ENCODE measurements at places on chromosomes 3 and 15. TPM values are rescaled to one million over a fixed set of nuclear protein-coding genes. Genes with fewer than 3 reads are reported as not detected.

- peak; percentile 20 for DNase-seq
- no peak overlapping the region for H3K27ac ChIP-seq
- no peaks in the 10 kb centered on the region for H3K27me3 ChIP-seq
- no peaks in the 10 kb centered on the region for H3K36me3 ChIP-seq
- no peak overlapping the region for H3K4me3 ChIP-seq
Measured at GRCh38 chr15:69311319-69311721, 12.6 kb downstream of the PAQR5 start.

DNA sequence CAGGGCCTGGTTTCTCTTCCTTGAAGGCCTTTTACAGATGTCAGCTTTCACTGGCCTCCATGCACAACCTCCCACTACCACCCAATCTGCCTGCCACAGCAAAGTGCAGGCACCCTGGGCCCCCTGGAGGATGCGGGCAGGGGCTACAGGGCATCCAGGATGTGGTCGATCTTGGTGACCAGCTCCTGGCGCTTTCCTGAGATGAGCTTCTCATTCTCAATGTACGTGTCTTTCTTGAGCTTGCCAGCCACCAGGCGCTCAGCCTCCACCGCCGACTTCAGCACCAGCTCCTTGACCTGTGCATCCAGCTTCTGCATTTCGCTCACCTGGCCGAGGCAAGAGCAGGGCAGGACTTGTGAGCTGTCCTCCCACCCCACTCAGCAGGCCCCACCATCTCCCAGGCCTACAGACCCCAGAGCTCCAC lies 30.3 kb downstream of the RPN1 start:
- H3K27me3 ChIP-seq, result no peaks in the 10 kb centered on the region
- peaks cover 29% of the 10 kb centered on the region for H3K4me1 ChIP-seq
- DNase-seq, result no peak
- H3K36me3 ChIP-seq, result peaks cover 29% of the 10 kb centered on the region

DNA sequence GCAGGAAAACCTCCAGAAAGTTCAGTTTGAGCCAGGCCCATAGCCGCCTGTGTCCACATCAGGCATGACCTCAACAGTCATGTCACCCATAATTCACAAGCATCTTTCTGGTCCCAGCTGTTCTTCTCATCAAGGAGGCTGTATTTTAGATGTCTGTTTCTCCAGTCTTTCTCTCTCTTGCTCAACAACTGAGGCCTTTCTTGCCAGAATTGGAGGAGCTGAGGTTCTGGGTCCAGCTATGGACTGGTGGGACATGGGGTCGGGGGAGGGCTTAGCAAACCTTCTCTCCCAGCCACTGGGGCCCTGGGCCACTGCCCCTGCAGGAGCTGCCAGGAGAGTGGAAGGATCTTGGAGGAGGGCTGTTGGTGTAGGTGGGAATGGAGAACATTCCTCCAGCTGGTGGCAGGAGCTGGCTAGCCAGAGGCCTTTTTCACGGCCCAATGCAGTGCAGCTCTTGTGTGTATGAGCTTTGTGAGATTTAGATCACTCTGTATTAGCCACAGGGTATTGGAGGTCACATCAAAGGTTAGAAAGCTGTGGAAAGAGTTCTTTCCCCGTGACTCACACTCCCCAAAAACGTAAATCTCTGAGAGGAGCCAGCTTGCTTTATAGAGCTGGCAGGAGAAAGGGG lies 23.5 kb downstream of the MAGEF1 start:
- H3K27ac ChIP-seq, result no peak overlapping the region
- peak; percentile 85 for DNase-seq
- peaks cover 23% of the 10 kb centered on the region for H3K4me1 ChIP-seq
- no peaks in the 10 kb centered on the region for H3K36me3 ChIP-seq
- H3K4me3 ChIP-seq, result no peak overlapping the region

- H3K36me3 ChIP-seq, result no peaks in the 10 kb centered on the region
- no peak for DNase-seq
- no peaks in the 10 kb centered on the region for H3K4me1 ChIP-seq
- no peaks in the 10 kb centered on the region for H3K27me3 ChIP-seq
Measured at GRCh38 chr3:93923006-93923405, 50.7 kb downstream of the PROS1 start.

- no peaks in the 10 kb centered on the region for H3K4me1 ChIP-seq
- no peaks in the 10 kb centered on the region for H3K36me3 ChIP-seq
- no peak for DNase-seq
- no peak overlapping the region for H3K4me3 ChIP-seq
- no peaks in the 10 kb centered on the region for H3K27me3 ChIP-seq
- no peak overlapping the region for H3K27ac ChIP-seq
Measured at GRCh38 chr3:187792521-187792920, 47.3 kb upstream of the BCL6 start.

DNA sequence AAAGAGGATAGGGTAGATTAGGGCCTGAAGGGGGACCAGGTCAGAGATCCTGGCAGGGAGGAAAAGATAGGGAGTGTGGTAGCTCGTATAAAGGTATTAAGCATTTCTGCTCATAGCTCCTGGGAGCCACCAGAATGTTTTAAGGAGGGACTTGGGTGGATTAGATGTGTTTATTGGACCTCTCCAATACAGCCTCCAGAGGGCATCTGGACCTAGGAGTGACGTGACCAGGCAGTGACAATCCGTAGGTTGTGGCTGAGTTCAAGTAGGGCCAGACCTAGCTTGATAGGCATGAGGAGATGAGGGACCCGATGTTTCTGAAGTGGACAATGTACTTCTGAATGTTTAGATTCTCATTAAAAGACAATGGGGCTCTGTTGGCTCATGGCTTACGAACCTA lies 435.2 kb downstream of the MCTP2 start:
- H3K27me3 ChIP-seq, result no peaks in the 10 kb centered on the region

DNA sequence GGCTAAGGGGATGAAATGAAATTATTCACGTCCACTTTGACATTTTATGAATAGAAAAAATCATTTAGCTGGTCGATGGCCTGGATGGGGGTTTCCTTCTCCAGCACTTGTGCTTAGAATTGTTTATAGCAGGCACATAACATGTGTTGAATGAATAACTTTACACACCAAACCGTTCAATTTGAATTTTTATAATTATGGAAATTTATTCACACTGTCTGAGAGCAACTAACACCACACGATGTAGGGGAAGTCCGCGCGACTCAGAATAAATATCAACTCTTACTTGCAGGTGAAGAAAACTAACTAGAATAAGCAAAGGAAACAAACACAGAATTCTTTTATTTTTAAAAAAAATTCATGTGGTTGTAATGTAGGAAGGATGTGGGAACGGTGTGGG lies 81.3 kb downstream of the MINAR1 start:
- no peak overlapping the region for H3K27ac ChIP-seq
- no peaks in the 10 kb centered on the region for H3K27me3 ChIP-seq
- no peaks in the 10 kb centered on the region for H3K36me3 ChIP-seq
- no peak for DNase-seq
- no peaks in the 10 kb centered on the region for H3K4me1 ChIP-seq

DNA sequence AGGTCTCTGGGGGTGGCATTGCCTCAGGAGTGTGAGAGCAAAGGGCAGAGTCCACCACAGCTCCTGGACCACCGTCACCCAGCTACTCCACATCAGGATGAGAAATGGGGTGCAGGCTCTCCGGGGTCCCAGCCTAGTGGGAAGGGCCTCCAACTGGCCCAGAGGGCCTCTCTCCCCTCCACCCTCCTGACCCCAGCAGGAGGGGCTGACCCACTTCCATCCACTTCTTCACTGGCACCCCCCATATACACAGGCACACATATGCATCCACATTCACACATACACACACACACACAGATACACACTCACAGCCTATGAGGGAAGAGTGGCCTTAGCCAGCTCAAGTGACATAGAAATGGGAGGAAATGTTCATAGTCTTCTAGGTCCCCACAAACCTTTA lies 286.0 kb downstream of the OCA2 start:
- H3K4me1 ChIP-seq, result no peaks in the 10 kb centered on the region
- no peaks in the 10 kb centered on the region for H3K27me3 ChIP-seq
- no peaks in the 10 kb centered on the region for H3K36me3 ChIP-seq
- no peak overlapping the region for H3K27ac ChIP-seq

- H3K4me3 ChIP-seq, result peak overlapping the region; percentile 53
- H3K4me1 ChIP-seq, result peaks cover 10% of the 10 kb centered on the region
- no peak for DNase-seq
Measured at GRCh38 chr3:120597445-120598049, 1.4 kb downstream of the NDUFB4 start.

DNA sequence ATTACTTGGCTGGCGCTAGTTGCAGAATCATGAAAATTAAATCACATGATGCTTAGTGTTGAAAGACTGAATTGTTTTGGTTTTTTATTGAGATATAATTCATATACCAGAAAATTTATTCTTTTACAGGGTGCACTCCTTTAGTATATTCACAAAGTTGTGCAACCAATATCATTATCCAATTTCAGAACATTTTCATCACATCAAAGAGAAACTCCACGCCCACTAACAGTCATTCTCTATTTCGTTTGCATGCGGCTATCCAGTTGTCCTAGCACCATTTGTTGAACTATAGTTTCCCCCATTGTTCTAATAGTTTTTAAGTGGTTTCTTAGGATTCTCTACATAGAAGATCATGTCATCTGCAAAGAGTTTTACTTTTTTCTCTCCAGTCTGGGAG lies 3.7 kb downstream of the EHD4 start:
- no peaks in the 10 kb centered on the region for H3K27me3 ChIP-seq
- H3K4me1 ChIP-seq, result peaks cover 25% of the 10 kb centered on the region
- no peak for DNase-seq
- no peak overlapping the region for H3K27ac ChIP-seq
- H3K36me3 ChIP-seq, result no peaks in the 10 kb centered on the region
- no peak overlapping the region for H3K4me3 ChIP-seq

DNA sequence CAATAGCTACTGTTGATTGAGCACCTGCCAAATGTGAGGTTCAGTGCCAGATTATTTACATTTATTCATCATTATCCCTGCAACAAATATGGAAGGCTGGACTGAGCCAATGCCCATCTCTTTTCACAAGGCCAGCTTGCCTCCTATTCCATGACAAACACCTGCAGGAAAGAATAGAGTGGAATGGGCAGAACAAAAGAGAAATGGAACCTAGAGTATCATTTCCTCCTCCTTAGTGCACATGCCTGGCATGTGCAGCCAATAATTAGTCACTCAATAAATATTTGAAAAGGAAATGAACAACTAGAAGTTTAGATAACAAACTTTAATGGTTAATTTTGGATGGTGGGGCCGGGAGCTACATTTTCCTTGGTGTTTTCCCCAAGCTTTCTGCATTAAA lies 61.4 kb upstream of the MYRIP start:
- no peak overlapping the region for H3K4me3 ChIP-seq
- no peaks in the 10 kb centered on the region for H3K4me1 ChIP-seq
- no peak for DNase-seq
- no peaks in the 10 kb centered on the region for H3K36me3 ChIP-seq
- H3K27me3 ChIP-seq, result no peaks in the 10 kb centered on the region

DNA sequence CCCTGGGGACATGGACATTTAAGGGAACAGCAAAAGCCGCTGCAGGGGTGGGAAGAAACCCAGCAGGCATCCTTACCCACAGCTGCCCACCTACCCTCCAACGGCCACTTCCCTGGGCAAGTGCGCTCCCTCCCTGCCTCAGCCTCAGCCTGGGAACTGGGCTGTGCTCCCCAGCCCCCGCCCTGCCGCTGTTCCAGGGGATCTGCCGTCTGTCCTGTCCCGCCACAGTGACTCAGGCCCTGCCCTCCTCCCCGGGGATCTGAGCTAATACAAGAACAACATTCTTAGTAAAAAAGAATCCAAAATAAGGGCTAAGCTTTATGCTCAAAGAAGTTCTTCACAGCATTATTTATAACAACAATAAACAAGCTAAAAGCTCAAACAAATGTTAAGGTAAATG lies 7.4 kb upstream of the IQSEC1 start:
- no peak overlapping the region for H3K27ac ChIP-seq
- H3K27me3 ChIP-seq, result peaks cover 24% of the 10 kb centered on the region
- H3K36me3 ChIP-seq, result no peaks in the 10 kb centered on the region
- H3K4me1 ChIP-seq, result no peaks in the 10 kb centered on the region

GRCh38 chr3:454986-455385 lies 258.4 kb downstream of the CHL1 start:
- DNase-seq, result no peak
- H3K27ac ChIP-seq, result no peak overlapping the region
- no peak overlapping the region for H3K4me3 ChIP-seq
- no peaks in the 10 kb centered on the region for H3K36me3 ChIP-seq
- H3K4me1 ChIP-seq, result no peaks in the 10 kb centered on the region
- H3K27me3 ChIP-seq, result no peaks in the 10 kb centered on the region

GRCh38 chr3:140344601-140345205 lies 333.2 kb upstream of the TRIM42 start:
- no peaks in the 10 kb centered on the region for H3K36me3 ChIP-seq
- no peaks in the 10 kb centered on the region for H3K4me1 ChIP-seq
- no peak overlapping the region for H3K27ac ChIP-seq
- DNase-seq, result no peak
- no peak overlapping the region for H3K4me3 ChIP-seq

- H3K27me3 ChIP-seq, result no peaks in the 10 kb centered on the region
- H3K27ac ChIP-seq, result no peak overlapping the region
- no peaks in the 10 kb centered on the region for H3K4me1 ChIP-seq
- no peak overlapping the region for H3K4me3 ChIP-seq
- no peaks in the 10 kb centered on the region for H3K36me3 ChIP-seq
Measured at GRCh38 chr3:195071916-195072820, 198.8 kb downstream of the XXYLT1 start.

- no peaks in the 10 kb centered on the region for H3K36me3 ChIP-seq
- H3K4me3 ChIP-seq, result no peak overlapping the region
- H3K27me3 ChIP-seq, result no peaks in the 10 kb centered on the region
- H3K27ac ChIP-seq, result no peak overlapping the region
- no peaks in the 10 kb centered on the region for H3K4me1 ChIP-seq
- no peak for DNase-seq
Measured at GRCh38 chr3:180018543-180018942, 18.2 kb downstream of the PEX5L start.

DNA sequence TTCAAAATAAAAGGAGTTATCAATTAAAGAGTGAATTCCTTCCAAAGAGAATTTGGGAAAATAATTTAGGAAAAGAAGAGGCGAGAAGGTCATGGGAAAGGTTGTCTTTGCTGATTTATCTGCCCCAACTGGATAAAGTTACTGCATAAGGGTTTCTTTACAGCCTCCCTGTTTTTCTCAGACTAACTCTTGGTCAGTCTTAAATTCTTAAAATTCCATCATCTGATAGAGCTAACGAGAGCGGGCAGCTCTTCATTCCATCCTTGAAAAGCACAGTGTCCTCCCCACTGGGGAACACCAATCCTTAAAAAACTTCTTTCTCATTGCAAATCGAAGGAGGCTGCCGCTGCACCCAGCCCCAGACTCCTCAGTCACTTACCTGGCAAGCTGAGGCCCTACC lies 107.2 kb downstream of the PGPEP1L start:
- peak overlapping the region; percentile 99 for H3K27ac ChIP-seq
- DNase-seq, result peak; percentile 84
- H3K27me3 ChIP-seq, result no peaks in the 10 kb centered on the region
- no peak overlapping the region for H3K4me3 ChIP-seq

Gene ADGRG7
- not detected for total RNA-seq

Gene TM6SF1
- 2.1 TPM for total RNA-seq

Gene GABRB3
- total RNA-seq, result 47.9 TPM

Gene PIERCE2
- total RNA-seq, result 2.6 TPM

Gene STRA6
- total RNA-seq, result 13.7 TPM

Gene FRMD4B
- 9.2 TPM for total RNA-seq

Gene IGDCC3
- 11.0 TPM for total RNA-seq

Gene C3orf20
- not detected for total RNA-seq

Gene ZNF660
- total RNA-seq, result 5.5 TPM

Gene KNG1
- not detected for total RNA-seq

Gene FBXW12
- not detected for total RNA-seq

Gene ALG3
- 47.1 TPM for total RNA-seq
